ENCODE measurements at places on chromosomes 12 and 14.

DNA sequence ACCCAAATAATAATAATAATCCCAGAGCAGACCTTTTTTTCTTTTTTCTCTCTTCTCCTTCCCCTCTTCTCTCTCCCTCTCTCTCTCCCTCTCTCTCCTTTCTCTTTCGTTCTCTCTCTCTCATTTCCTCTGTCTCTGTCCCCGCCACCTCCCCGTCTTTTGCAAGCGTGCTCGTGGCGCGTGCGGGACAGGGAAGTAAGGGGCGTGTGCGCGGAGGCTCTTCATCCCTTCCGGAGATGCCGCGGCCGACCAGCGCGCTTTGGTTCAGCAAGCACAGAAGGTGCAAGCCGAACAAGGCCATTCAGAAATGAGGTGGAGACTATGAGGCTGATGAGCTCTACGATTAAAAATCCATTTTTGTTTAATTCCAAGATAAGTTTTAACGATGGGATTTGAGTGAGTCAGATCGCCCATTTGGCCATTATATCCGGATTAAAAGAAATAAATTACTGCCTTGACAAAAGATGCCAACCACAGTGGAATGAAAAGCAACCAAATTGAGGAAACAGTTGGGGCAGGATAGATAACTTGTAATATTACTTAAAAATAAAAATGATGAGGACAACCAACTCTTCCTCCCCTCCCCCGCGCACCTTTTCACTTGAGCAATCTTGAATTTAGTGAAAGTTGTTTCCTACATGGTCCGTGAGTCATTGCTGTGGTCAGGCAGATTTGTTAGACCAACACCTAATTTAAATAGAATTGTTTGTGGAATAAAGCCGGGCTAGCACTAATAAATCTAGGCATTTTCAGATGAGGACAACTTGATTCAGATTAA is 1.2 kb upstream of the AMIGO2 start:
- peak; percentile 80 for DNase-seq

- no peak for DNase-seq
Observed at GRCh38 chr14:87824266-87824665, 168.7 kb downstream of the GALC start.

DNA sequence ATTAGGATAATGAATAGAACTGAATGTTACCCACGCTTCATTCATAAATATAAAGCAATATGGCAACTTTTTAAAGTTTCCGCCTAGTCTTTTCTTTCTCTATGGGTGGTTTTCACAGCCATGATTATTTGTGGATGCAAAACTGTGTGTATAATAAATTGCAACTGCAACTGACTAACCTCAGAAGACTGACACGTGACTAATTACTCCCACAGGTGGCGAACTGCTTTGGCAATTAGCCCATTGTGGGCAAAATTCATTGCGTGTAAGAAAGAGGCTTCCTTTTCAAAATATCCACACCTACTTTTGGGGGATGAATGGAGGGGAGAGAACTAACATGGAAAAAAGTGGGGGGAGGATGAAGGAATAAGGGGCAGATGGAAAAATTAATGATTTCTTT is 79.0 kb downstream of the SLC25A21 start:
- no peak for DNase-seq

DNA sequence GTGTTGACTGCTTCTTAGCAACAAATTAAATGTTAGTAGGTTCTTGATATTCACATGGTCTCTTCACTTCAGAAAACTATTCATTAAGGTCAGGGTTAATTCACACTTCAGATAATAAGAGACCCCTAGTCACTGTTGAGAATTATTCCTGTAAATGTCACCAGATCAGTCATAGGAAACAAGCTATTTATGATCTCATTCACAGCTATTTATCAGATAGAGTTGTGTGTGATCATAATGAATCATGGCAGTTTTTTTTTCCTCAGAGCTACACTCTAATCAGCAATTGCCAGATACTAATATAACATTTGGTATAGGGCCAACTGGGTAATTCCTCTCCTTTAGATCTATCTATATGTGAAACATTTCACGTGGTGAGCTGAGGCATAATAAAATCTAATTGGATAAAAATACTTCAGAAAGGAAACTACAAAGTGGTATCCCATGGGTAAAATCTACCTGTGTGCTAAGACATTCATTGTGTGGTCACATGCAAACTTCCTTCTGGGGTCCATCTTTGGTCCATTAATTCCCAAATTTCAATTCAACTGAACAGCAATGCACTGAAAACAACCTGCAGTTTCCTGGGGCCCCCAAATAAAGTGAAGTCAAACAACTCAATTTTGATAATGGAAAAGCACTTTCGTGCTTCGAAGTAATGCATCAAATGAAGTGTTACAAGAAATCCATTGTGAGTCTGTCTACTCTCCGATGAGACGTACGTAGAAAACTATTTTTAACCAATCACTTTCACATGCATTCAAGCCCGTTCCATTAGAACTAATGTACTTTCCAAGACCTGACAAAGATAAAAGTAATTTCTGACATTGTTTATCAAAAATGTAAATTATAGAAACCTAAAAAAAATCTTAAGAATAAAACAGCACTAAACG is 197.0 kb downstream of the ACSS3 start:
- DNase-seq = no peak

GRCh38 chr12:118326991-118327390 is 45.7 kb downstream of the TAOK3 start:
- no peak for DNase-seq

DNA sequence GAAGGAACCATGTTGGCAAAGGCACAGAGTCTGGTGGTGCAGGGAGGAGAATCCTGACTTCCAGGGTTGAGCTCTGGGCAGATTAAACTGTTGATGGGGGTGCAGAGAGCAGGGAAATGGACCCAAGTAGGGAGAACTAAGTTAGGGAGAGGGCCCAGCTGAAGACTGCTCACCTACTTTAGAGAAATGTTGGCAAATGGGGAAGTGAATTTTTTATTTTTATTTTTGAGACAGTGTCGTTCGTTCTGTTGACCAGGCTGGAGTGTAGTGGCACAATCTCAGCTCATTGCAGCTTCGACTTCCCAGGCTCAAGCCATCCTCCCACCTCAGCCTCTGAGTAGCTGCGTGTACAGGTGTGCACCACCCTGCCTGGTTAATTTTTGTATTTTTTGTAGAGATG is 32.1 kb upstream of the TUBA1A start:
- DNase-seq = no peak

DNA sequence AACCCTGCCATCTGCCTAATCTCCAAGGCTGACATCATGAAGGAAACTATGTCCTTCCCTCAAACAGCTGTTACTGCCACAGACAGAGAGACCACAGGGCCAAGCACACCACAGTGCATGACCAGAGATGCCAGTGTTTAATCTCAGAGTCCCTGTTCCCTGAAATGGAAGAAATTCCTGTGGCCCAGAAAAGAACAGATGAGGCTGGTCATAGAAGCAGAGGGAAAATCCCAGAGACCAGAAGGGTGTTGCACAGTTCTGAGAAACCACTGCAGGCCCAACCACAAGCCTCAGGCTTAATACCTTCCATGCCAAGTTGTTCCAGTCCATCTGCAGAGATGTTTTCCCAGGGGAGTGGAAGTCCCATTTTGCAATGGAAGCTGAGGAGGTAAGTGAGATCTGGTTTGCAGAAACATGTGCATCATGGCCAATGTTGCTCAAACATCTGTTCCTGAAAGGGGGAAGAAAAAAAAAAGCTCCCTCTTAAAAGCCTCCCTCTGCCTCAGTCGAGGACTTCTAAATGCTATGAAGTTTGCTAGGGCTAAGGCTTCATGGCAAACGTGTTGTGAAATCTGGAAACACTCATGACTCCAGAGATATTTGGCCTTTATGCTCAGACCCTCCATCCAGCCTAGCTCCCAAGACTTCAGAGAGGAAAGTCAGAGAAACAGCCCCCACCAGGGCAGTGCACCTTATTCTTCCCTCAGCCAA is 98.6 kb downstream of the SCARB1 start:
- no peak for DNase-seq

GRCh38 chr12:105773471-105773870 is 365.3 kb downstream of the NUAK1 start:
- DNase-seq = no peak

GRCh38 chr12:27209257-27209910 is 34.7 kb upstream of the STK38L start:
- no peak for DNase-seq

- no peak for DNase-seq
Observed at GRCh38 chr14:97381309-97381708, 584.1 kb downstream of the VRK1 start.

DNA sequence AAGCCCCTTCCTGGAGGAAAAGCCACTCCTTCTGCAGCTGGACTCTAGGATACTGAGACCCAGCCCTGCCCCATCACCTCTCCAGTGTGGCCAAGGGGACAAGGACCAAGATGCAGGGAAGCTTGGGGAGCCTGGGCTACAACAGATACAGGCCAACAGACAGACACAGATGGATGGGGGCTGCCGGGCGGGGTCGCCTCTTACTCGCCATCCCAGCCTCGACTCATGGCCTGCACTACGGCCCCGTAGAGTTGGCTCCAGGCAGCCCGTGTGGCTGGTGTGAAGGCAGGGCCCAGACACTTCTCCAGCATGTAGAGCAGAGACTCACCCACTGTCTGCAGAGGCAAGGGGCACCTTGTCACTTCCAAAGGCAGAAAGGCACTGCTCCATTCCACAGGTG is 4.7 kb downstream of the NGB start:
- DNase-seq = no peak

- no peak for DNase-seq
Observed at GRCh38 chr12:108832208-108832607, 25.2 kb downstream of the SSH1 start.

DNA sequence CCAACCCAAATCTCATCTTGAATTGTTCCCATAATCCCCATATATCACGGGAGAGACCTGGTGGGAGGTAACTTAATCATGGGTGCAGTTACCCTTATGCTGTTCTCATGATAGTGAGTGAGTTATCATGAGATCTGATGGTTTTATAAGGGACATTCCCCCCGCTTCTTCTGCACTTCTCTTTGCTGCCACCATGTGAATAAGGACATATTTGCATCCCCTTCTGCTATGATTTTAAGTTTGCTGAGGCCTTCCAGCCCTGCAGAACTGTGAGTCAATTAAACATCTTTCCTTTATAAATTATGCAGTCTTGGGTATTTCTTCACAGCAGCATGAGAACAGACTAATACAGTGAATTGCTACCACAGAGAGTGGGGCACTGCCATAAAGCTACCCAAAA is 179.1 kb downstream of the LRIG3 start:
- no peak for DNase-seq

DNA sequence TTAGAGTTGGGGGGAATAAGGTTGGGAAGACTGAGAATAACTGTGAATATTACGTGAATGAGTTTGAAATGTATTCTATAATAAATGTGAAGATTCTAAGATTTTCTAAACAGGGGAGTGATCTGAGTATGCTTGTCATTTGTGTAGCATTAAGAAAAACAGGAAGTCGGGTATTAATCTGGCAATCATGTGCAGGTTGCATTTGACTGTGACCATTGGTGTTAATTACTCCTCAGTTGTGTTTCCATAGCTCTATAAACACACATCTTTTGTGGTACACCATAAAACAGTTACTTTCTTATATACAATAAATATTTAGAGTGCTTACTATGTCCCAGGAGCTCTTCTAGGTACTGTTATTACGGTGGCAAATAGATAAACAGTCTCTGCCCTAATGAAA is 434.4 kb upstream of the PDE3A start:
- DNase-seq = no peak

GRCh38 chr12:77865178-77865577 is 34.5 kb downstream of the NAV3 start:
- no peak for DNase-seq

DNA sequence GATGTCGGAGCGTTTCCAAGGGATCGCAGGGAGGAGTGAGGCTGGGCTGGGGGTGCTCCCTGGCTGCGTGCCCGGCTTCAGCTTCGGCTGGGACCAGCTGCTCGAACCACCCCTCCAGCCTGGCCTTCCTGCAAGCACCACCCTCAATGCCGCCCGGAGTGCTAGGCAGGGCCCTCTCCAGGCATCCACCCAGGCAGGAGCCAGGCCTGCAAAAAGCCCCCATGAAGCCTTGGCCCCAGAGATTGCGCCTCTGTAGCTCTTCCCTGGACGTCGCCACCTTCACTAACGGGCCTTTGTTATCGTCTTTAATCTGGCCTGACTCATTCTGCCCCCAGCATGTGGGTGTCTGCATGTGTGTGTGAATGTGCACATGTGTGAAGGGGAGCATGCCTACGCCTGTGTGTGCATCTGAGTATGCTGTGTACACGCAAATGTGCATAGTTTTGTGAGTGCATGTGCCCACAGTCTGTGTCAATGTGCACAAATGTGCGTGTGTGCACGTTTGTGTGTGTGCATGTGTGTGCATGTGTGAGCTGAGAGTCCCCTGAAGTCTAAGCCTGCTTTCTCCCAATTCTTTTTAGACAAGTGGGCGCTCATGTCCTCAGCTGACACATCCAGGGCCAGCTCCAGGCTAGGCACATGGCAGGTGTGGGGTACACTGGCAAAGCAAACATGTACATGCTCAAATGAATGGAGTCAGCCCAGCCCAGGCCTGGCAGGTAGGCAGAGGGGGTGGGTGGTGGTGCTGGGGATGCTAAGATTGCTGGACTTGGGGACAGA is 195.4 kb upstream of the C14orf180 start:
- no peak for DNase-seq

DNA sequence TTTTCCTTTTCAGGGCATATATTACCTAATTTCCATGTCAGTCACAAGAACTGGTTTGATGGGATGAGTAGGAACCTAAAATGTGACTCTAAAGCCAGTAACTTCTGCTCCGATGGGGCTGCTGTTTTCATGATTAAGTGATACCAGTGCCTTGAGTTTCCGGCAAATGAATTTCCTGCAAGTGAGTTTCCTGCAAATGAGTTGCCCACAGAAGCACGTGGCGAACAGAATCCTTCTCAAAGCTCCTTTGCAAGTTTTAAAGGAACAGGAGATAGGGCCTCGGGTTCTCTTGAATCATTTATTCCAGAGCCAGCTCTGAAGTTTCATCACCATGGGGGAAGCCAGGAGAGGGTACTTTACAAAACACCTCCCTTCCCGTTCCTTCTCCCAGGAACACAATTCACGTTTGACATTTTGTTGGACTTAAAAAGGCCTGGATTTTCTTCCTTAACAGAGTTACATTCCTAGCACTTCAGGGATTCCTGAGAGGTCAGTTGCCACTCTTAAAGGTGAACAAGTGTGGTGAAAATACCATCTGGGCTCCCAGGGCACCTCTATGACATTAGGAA is 2.2 kb upstream of the PPTC7 start:
- DNase-seq = peak; percentile 42

- DNase-seq = no peak
Observed at GRCh38 chr12:1962051-1963020, 41.9 kb downstream of the DCP1B start.

DNA sequence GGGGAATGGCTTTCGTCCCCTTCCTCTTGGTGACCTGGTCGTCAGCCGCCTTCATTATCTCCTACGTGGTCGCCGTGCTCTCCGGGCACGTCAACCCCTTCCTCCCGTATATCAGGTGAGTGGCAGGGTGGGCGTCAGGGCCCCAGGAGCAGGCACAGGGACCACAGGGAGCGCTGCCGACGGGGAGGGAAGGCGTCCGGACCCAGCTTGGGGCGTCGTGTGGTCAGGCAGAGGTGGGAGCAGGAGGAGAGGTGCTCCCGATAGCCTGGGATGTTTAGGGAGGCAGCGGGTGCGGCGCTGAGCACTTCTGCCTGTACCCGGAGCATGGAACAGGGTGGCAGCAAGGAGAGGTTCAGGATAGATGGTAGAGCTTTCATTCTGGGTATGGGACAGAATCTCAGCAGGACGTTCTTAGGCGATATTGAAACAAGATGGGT is 444 bp downstream of the DRAM1 start:
- no peak for DNase-seq

Data from stimulated activated naive CD8-positive, alpha-beta T cell treated with anti-CD3 and anti-CD28 coated beads, Interleukin-15, Interleukin-2, amounts not matched to agents 100 U/mL and 50 U/mL, for 24 hours (primary cell).